ENCODE measurements at places on chromosomes 6 and 20.
A peak's percentile ranks its signal among the peaks of the same experiment; 100 is the strongest.

- DNase-seq: no peak
These were observed 62.5 kb downstream of the ERMARD start for GRCh38 chr6:169813969-169814368.

- no peak for DNase-seq
These were observed 377.4 kb downstream of the CD109 start for GRCh38 chr6:74073429-74073828.

DNA sequence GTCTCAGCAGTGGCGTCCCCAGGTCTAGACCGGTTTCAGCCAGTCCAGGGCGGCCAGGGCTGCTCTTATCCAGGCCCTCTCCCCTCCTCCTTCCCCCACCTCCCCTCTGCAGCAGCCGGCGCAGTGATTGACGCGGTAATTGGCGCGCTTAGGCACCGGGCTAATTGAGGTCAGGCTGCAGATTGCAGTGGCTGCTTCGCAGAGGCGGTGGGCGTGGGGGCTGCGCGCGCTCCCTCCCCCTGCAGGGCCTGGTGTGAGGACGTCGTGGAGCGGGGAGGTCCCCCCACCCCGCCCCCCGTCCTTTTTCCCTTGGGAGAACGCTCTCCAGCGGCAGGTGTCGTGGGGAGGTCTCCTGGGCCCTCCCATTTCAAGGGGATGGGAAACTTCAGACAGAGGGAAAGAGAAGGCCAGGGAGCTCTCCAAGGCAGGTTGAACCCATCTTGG is 70.4 kb upstream of the BLCAP start:
- no peak for DNase-seq

GRCh38 chr20:22941550-22941949 is 93.6 kb upstream of the SSTR4 start:
- no peak for DNase-seq

DNA sequence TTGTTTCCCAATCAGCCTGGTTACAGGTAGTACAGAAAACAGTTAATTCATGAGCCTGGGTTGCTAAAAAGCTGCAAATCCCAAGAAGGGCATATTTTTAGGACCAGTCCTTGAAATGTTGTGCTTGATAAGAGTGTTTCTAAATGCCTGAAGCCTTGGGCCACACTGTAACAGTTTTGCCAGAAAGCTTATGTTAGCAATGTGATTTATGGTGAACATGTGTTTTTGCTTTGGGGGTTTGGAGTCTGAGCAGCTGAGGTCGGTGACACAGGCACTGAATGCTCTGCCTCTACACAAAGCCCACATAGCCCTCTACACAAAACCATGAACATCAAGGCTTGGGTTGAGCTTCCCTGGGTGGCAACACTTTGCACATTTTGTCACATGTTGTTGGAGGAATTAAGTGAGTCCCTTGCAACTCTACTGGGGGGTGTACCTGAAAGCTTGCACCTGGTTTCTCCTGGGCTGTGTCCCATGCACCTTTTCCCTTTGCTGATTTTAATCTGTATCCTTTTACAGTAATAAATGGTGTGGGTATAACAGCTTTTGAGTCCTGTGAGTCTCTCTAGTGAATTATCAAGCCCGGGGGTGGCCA is 22.2 kb downstream of the AHI1 start:
- DNase-seq: no peak

GRCh38 chr6:54335871-54336270 is 27.6 kb downstream of the TINAG start:
- no peak for DNase-seq

DNA sequence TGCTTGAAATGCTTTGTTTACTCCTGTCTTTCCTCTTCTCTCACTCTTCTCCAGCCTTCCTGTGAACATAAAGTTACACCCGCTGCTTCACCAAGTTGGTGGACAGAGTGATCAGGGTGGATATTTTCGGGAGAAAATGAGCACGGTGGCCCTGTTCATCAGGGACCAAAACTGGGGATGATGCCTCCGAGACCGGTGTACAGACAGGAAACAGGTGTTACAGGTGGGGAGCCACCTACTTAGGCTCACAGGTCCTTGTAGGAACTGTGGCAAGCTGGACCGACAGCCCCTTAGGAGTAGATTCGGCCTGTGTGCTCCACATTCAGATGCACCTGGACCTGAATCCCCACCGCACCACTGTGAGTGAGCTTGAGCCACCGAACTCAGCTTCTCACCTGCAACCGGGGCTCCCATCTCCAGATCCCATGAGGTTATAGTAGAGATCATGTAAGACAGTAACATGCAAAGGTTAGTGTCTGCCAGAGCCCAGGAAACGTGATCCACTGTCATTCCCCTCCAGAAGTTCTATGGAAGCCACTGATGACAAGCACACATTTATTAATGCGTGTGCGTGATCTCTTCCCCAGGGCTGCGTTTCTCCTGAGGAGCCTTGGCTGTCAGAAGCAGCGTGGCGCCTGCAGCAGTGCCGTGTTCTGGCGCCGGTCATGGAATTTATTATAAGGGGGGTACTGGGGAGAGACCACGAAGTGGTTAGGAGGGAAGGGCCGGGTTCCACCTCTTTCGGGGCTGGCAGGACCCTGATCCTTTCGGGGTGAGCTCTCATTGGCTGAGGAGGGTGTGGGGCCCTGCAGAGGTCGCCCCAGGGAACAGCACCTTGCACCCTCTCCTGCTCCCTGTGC is 94.2 kb downstream of the ERMARD start:
- no peak for DNase-seq

DNA sequence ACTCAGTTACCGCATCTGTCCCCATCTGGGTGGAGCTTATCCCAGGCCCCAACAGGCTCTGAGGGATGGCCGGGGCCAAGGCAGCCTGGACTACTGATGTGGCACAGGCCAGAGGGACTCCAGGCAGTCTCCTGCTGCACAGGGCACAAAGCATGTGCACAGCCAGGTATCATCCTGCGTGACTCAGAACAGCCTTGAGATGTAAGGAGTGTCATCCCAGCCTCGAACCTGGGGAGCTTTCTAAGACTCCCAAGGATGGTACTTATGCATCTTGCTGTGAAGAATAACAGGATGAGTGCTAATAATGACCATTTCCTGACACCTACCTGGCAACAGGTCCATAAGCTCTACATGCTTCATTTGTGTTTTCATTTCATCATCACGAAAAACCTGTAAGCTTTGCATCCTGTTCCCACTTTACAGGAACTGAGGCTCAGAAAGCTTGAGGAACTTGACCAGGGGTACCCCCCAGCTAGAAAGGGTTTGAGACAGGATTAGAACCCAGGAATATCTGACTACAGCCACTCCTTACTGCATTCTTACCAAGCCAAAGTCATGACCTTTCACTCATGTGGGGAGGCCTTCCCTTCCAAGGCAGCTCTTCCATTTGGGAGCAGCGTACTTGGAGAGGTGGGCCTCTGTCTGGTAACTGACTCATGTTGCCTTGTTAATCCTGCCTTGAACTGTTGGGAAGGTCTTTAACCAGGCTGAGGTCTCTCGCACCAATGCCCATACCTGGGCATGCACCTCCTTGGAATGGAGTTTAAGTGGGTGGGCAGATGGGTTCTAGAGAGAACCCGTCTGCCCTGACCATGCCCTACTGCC is 1.9 kb downstream of the TRIB3 start:
- no peak for DNase-seq

DNA sequence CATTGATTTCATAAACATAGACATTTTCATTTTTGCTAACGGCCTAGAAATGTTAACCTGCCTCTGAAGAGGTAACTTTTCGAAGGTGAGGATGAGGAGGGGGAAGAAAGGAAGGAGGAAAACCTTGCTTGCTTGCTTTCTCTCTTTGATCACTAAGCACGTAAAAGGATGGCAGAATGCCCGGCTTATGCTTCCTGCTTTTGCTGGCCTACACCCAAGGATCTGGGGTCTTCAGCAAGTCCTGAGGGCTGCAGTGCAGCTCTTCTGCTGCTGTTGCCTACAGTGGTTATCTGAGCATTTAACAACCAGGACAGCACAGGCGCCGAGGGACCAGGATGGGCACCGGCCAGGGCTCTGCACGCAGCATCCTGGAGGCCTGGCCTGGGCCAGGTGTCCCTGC is 150.8 kb upstream of the TAB2 start:
- DNase-seq: no peak

DNA sequence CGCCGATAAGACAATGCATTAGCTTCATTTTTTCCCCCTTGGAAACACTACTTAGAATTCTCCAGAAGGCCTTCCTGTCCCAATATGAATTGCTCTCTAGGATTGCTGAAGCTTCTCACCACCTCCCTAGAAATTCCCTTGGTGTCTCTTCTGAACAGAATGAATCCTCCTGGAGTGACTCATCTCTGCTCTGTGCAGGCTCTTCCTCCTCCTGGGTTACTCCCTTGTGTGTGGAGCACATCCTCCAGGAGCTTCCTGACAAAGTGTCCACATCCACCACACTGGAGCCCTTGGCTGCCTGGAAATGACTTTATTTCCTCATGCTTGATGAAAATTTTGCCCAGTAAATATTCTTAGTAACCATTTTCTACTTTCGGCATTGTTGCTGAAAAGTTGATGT is 54.4 kb downstream of the DTNBP1 start:
- no peak for DNase-seq

DNA sequence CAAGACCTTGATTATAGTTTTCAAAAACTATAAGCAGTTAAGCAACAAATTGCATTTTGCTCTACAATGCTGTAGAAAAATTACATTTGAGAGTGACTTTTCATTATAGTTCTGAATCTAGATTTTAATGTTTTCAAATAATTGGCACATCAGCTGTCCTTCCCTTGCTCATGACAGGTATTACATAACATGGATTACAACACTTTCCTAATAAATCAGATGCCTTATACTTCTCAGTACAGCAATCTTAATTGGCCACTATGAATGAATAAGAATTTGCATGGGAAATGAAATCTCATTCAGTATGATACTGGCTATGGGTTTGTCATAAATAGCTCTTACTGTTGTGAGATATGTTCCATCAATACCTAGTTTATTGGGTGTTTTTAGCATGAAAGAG is 29.9 kb downstream of the HSF2 start:
- no peak for DNase-seq

DNA sequence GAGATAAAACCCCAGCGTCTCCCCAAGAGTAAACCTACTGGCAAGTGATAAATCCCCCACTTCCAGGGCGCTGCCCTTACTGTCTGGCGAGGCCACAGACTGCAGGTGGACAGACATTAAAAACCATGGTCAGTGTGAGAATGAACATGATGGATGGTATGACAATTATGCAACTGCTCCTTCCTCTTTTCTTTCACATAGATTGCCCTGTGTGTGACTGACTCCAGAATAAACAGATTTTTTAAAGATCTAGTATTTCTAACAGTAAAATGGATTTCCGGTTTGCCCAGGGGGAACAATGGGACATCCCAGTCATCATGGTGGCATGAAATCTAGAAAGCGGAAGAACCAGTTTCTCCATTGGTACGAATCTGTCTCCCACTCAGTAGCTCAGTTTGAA is 153.7 kb downstream of the FOXC1 start:
- DNase-seq: no peak

DNA sequence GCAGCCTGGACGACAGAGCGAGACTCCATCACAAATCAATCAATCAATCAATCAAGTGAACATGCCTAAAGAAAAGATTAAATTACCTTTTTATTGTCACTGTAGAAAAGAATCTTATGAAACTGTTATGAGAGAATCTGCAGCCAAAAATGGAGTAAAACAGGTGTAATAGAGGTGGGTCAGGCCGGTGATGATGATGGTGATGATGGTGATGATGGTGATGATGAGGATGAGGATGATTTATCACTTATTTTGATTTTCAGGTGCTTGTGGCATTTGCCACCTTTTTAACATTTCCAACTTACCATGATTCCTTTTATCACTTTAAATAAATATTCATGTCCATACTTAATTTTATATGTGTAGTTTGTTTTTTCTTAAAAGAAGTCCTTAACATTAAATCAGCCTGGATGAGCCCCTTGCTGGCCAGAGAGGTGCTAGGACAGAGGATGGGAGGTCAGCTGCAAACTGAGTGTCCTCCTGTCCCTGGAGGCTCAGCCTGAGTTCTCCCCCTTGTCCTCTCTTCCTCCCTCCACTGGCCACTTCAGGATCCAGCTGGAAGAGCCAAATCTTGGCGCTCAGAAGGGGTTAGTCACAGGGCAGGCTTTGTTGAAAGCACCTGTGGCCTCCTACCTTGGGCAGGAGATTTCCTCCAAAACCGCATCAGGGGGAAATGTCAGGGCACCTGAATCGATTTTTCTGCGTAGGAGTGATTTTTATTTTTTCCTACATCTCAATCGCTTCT is 32.6 kb downstream of the SLC2A10 start:
- no peak for DNase-seq

- peak; percentile 68 for DNase-seq
These were observed 503 bp downstream of the PPDPF start for GRCh38 chr20:63520934-63521601.

DNA sequence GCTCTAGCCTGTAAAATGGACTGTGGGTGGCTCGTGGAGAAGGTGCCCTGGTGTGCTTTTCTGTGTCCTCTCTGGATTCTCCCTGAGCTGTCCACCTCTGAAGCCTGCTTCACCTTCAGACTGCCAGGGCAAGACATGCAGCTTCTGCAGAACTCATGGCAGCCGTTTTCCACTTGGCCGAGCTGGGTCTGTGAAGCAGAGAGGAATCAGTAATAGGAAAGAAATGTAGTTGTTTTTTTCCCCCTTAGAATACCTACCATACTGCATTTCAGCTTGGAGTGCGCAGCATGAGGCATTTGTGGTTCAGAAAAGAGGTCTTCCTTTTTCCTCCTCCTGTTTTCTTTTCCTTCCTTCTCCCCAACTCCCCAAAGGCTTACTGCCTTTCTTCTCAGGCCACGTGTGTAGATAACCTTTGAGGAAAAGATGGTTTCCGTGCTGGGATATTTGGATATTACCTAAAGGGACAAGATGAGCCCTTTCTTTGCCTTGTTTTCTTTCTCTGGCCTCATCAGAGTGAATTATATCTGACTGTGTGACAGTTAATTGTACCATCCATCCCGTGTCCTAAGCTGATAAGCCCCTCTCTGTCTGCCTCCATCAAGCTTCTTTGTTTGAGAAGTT is 39.4 kb downstream of the RREB1 start:
- DNase-seq: no peak

- DNase-seq: no peak
These were observed 1.4 kb downstream of the C20orf96 start for GRCh38 chr20:288956-289692.

GRCh38 chr6:32852844-32853540 is 512 bp downstream of the TAP1 start:
- DNase-seq: peak; percentile 63

- DNase-seq: no peak
These were observed 66.6 kb downstream of the CDKAL1 start for GRCh38 chr6:20600831-20601230.

All from CD4-positive, alpha-beta T cell treated with Interleukin-21 for 1 hour (primary cell).